ENCODE measurements at places on chromosomes 7 and 10.

DNA sequence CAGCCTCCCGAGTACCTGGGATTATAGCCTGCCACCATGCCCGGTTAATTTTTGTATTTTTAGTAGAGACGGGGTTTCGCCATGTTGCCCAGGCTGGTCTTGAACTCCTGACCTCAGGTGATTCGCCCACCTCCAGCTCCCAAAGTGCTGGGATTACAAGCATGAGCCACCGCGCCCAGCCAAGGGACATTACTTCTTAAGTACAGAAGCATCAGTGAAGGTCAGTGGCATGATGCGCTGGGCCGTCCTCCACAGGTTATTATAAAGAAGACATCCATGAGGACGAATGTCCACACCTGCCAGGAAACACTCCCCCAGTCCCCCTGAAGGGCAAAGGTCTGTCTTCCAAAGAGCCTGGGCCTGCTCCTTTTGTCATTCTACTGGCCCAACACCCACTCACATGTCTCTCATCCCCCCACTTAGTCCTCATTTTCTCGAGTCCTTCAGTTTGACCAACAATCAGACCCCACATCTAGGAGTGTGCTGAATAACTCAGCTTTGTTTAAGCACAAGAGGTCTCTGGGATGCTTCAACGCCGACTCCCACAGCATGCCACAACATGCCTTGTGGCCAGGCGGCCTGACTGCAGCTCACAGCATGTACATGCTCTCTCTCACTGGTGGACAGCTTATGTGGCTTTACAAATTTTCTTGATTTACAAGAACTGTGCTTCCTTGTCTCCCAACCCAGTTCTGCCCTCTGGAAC lies 73.0 kb downstream of the CTBP2 start:
- no peak for DNase-seq

- no peak for DNase-seq
Observed at GRCh38 chr10:88090568-88091214, 227.3 kb downstream of the PTEN start.

DNA sequence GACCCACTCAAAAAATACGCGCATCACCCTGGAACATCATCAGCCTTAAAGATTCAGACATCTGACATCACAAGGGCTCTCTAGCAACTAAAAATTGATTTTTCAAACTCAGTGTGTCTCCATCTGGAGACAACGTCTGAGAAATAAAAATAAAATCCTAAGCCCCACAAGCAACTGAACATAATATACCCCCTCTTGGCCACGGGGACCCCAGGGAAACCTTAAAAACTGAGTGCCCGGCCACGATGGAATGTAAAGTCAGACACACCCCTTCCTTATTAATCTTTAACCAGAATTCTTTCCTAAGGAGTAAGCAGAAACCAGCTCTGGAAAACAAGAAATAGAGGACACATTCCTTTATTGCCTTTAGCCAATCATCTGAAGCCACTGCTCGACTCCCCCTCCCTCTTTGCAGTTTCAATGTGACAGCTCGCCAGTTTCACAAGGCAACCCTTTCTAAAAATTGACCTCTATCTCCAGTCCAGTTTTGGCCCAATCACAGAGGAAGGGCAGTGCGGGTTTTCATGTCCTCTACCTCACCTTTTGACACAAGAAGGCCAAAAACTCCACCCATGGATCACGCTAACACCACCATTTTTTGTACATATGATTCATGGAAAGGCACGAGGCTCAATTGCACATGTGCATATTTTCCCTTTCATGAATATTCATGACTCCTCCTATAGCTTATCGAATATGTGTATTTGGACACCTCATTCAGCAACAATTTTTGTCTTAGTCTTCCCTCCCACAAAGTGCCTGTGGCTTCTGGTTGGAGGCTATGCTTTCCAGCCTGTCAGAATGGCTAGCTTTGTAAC lies 24.2 kb downstream of the IFIT3 start:
- no peak for DNase-seq

DNA sequence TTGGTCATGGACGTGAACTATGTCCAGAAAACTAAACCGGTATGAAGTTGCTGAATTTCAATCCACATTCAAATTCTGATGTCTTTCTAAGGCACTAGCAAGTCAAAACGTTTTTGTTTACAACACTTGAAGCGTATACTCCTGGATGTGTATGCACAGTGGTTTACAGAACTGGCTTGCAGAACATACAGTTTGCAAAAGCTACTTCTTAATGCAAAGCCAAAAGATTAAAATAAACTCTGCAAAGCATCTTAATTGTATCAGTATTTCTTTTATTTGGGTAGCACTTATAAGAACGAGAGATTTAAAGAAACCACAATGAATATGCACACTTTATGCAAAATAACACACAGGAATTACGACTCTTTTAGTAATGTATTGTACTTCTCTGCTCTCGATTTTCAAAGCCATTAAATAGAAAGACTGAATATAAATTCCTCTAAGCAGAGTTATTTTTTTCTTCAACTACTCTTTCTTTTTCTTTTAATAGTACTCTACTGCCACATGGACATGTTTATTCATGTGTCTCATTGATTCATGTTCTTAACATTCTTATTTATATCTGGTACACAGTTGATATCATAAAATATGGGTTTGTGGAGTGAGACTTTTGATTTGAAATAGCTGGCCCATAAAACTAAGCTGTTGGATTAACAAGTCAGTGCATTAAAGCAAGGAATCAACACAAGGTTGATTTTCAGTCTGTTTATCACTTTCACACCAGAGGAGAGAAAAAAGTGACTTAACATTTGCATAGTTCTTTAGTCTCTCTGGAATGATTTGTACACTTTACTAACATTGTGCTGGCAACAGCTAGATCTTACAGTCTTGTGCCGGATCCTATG lies 189.4 kb upstream of the STEAP4 start:
- no peak for DNase-seq

DNA sequence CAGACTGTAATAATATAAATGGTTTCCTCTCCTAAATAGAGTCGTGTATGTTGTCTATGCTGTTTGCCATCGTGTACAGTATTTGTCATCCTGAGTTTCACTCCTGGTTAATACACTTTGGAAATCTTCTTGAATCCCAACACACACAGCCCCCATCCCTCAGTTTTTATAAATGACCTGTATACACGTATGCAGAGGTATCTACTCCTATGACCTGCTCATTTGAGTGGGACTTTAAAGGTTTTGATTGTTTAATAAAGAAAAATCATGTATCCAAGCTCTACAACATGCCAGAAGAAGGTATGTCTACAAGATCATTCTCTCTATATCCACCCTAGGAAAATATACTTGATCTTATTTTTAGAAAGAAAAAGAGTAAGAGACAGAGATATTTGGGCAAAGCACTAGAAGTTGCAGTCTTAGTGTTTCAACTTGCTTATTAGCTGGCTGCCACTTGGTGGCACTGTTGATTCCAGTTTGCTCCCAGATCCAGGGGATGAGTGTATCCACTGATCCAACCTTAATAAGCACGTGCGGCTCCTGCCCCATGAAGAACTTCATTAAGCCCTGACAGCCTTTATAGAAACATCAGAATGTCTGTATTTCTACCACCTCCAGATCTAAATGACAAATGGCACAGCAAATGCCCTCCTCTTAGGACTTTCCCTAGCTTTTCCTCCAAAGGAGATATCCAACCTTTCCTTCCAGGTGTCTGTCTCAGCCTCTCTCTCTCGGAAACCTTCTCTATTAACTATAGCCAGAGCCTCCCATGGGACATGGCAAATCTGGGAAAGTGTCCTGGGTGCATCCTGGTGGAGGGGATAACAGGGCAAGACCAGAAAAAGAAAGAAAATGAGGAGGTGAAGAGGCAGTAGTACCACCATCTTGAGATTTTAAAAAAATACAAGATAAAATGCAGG lies 181.6 kb upstream of the NEBL start:
- DNase-seq, result peak; percentile 77

- no peak for DNase-seq
Observed at GRCh38 chr7:22216832-22217475, 140.0 kb downstream of the RAPGEF5 start.

GRCh38 chr7:6590645-6591110 lies 857 bp downstream of the INTS15 start:
- DNase-seq, result no peak

GRCh38 chr10:132519382-132520176 lies 18.0 kb upstream of the INPP5A start:
- DNase-seq, result no peak

- DNase-seq, result no peak
Observed at GRCh38 chr10:4514445-4515108, 311.4 kb upstream of the AKR1E2 start.

- no peak for DNase-seq
Observed at GRCh38 chr10:10020945-10021344, 996.7 kb upstream of the CELF2 start.

DNA sequence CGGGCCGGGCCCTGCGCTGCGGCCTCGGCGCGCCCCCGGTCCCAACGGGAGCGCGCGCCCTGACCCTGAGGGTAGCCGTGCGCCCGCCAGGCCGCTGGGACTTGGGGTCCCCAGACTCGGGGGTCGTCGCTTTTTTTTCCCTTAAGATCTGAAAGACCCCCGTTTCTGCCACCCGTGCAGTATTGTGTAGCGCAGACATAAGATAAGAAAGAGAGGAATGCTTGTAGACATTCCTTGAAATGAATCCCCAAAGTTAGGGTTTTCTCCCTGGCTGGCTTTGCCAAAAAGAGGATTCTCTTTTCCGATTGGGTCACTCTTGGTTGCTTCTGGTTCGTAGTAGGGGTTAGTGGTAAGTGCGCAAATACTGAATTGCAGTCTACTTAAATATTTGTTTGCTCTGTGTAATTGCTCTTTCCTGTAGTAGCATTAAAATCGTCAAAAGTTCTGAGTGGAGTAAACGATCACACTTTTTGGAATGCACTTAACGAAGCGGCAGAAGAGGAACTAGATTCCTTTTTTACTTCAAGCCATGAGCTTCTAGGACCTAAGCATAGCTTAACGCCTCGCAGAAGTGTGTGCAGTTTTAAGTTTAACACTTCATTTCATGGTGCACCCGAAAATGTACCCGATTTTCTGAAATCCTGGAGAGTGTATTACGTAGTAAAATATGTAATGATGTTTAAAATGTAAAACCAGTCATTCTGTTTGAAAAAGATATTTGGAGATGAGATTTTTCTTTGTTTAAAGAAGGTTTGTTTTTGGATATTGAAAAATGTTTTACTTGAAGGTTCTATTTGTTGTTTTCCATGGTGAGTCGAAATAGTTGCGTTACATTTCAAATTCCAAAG lies 1.3 kb downstream of the CUL1 start:
- DNase-seq, result peak; percentile 62

DNA sequence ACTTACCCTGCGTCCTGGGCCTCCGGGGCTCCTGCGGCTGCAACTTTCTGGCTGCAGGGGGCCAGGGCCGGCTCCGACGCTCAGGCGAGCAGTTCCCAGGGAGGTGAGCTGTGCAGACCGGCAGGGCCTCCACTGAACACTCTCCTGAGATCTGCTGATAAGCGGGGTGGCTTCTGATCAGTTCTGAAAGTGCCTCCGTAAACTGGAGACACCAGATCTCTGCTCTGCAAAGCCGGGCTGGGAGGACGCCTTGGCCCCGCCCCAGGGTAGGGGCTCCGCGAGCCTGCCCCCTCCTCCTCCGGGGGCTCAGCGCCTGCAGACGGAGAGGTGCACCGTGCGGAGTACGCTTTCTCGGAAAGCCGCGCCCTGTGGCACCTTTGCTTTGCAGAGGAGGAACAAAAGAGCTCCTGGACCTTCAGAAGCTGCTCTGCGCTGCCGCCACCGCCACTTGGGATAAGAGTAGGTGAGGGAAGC lies 141.3 kb upstream of the VKORC1L1 start:
- peak; percentile 27 for DNase-seq

GRCh38 chr7:80369321-80369720 lies 142.5 kb downstream of the GNAT3 start:
- DNase-seq, result no peak

- DNase-seq, result no peak
Observed at GRCh38 chr7:142112086-142112485, 568 bp downstream of the MGAM2 start.

GRCh38 chr7:7306231-7306630 lies 123.9 kb downstream of the C1GALT1 start:
- DNase-seq, result no peak

- DNase-seq, result no peak
Observed at GRCh38 chr7:157485361-157485831, 148.6 kb downstream of the DNAJB6 start.

GRCh38 chr7:90625051-90625450 lies 28.9 kb downstream of the CDK14 start:
- no peak for DNase-seq

DNA sequence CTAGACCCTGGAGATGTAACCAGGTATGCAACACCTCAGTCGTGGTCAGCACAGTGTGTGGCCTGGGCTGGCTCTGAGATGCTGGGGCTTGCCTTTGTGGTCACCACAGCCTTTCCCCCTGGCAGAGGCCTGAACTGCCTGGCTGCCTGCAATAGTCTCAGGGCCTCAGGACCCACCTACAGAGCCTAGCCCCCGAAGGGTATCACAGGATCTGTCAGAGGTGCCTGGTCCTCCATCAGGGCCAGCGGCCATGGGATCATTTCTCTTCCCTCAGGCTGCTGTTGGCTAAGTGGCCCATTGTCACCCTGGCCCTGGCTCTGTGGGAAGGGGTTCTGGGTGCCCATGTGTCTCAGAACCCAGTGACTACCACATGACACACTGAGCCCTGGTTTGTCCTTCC lies 141.6 kb downstream of the CYP26A1 start:
- DNase-seq, result no peak

DNA sequence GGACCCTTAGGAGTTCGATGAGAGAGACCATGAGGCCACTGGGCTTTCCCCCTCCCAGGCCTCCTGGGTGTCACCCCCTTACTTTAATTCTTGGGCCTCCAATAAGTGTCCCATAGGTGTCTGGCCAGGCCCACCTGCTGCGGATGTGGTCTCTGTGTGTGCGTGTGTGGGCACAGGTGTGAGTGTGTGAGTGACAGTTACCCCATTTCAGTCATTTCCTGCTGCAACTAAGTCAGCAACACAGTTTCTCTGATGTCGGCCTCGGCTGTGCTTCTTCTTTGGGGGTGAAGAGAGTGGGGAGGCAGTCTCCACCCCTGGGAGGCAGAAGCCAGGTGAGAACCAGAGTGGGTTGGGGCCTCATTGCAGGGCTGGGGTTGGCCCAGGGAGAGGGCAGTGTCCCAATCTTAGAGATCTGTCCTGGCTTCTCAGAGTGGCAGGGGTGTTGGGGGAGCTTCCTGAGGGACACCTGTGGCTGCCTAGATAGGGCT lies 1.5 kb downstream of the PVRIG start:
- DNase-seq, result no peak

DNA sequence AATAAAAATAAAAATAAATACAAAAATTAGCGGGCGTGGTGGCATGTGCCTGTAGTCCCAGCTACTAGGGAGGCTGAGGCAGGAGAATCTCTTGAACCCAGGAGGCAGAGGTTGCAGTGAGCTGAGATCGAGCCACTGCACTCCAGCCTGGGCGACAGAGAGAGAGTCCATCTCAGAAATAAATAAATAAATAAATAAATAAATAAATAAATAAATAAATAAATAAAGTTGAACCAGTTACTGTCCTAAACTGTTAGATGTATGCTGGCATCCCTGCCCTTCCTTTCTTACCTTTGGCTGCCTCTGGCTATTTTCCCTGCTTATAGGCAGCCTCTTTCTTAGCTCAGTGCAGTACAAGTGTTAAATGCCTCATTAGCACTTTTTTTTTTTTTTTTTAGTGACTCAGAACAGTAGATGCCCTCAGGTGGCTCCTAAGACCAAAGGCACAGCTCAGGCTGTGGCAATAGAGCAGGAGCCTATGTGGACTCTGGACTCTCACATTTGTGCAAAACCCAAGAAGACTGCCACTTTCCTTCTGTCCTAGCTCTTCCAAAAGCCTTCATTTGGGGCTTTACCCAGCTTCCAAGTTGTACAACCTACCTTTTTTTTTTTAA lies 30.6 kb upstream of the CABCOCO1 start:
- DNase-seq, result no peak
